ENCODE measurements at places on chromosomes 2 and 18.

GRCh38 chr18:79507076-79507545, 111.4 kb downstream of the NFATC1 start:
- DNase-seq = no peak

- DNase-seq = no peak
Observed at GRCh38 chr18:46488471-46489213, 168.4 kb downstream of the LOXHD1 start.

DNA sequence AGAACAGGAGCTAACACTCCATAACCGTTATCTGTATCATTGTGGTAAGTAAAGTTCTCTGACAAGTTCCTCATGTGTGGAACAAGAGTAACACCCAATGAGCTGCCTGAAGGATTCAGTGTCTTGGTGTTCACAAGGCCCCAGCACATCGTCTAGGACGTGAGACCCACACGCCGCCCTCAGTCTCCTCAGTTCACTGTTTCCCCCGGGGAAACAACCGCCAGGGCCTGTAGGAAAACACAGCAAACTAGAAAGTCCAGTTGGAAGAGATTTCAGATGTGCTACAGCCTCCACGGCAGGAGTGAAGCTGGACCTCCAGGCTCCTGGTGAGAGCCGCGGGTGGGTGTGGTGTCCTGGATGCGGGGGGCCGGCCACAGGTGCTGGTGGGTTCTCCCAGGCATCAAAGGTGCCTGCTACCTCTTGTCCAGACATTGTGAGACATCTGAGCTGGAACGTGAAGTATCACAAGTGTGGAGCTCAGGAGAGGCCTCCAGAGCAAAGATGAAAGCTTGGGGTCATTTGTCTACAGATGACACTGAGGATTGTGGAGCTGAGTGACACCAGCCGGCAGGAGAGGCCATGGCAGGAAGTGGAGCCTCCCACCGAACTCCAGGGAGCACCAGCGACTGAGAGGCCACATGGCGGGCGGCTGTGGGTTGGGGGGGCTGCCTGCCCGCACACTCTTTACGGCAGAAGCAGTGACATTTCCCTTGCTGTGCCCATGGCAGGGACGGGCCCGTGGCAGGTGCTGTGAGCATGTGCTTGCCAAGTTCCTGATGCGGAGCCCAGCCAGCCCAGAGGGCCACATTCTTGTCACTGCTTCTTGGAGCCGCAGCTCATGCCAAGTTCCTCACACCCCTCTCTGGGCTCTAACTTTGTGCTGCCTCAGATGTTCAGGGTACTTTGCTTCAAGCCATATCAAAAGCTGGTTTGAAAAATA, 131.2 kb downstream of the TMEM18 start:
- no peak for DNase-seq

GRCh38 chr2:132373391-132374135, 43.0 kb upstream of the GPR39 start:
- no peak for DNase-seq

DNA sequence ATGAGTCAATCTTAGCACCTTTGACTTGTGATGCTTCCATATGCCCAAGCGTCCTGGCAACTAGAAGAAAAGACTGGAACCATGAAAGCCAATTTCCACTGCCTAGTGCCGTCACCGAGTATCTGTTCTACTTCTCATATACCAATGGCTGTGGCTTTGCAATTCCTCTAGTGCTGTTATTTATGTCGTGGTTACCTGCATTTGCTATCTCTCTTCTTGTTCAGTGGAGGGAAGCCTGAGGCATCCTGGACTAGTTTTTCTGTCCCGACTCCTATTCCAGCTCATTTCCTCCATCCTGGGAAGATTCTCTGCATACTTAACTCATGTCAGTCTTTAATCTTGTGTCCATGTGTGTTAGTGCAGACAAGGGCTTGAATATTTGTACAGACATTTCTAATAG, 117.9 kb downstream of the FEZ2 start:
- DNase-seq = no peak

GRCh38 chr2:228549441-228550007, 368.0 kb upstream of the SPHKAP start:
- no peak for DNase-seq

DNA sequence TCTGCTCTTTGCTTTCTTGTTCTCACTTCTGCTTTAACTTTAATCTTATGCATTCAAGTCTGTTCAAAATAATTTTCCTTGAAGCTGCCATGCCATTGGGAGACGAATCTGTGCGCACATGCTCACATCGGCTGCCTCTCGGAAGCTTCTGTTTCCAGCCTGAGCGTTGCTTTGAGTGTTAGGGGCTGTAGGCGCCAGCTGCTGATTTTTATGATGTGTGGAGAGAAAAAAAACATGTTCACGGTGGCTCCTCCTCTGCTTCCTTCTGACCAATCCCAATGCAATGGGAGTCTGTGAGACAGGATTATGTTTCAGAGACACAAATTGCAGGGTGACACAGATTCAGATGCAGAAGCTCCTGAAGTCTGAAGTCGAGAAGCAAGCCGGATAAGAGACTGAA, at the start of gene MC4R:
TSS of gene MC4R (minus strand) at position 180 of the 400 bp plus-strand sequence. CDS start 426 bp downstream, outside the sequence.
- no peak for DNase-seq

GRCh38 chr2:23599667-23600066, 214.7 kb downstream of the KLHL29 start:
- DNase-seq = no peak

DNA sequence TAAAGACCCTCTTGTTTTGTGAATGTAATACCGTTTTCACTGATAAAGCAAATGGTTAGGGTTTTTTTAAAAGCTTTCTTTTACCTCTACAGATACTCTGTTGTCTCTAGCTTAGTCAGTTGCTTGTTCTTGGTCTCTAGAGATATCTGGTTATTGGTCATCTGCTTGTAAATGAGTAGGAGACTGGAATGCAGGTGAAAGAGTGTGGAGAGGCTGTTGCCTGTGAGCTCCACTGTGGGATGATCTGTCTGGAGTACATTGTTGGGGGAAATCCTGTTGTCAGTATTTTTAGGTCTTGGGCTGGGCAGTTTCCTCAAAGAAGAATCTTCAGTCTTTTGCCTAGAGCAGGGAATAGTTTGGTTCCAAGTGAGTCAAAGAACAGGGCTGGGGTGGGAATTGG, 67.7 kb downstream of the SMCHD1 start:
- no peak for DNase-seq

DNA sequence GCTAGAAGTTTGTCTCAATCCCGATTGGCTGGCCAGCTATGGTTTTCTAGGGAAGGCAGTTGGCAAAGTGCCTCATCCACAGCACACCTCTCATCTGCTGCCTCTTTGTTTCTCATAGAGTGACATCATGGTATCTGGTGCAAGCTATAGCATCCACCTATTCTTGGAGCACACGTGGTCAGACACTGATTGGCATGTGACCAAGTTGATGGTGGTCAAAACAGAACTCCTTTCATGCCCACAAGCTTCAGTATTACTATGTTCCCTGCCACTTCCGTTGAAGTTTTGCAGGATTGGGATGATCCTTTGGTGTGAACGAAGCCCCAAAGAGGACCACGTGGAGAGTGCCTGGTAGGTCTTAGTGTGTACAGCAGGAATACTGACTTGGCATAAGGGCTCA, 28.8 kb downstream of the TTC32 start:
- DNase-seq = no peak

- no peak for DNase-seq
Observed at GRCh38 chr18:34858188-34858587, 148.1 kb downstream of the DTNA start.

DNA sequence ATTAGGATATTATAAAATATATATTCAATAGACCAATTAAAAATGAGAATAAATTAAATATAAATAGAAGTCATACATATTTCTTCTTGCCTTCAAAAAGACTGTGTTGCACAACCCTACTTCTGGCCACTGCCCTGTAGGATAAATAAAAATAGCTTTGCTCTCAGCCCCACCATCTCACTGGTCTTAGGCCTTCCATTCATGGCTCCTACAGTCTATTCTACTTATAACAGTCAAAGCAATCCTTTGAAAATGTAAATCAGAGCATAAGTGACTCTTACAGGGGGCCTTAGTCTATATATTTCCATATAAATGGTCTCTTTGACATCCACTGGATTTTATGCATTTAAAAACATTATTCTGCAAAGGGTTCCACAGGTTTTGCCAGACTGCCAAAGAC, 72.9 kb downstream of the KLF7 start:
- no peak for DNase-seq

DNA sequence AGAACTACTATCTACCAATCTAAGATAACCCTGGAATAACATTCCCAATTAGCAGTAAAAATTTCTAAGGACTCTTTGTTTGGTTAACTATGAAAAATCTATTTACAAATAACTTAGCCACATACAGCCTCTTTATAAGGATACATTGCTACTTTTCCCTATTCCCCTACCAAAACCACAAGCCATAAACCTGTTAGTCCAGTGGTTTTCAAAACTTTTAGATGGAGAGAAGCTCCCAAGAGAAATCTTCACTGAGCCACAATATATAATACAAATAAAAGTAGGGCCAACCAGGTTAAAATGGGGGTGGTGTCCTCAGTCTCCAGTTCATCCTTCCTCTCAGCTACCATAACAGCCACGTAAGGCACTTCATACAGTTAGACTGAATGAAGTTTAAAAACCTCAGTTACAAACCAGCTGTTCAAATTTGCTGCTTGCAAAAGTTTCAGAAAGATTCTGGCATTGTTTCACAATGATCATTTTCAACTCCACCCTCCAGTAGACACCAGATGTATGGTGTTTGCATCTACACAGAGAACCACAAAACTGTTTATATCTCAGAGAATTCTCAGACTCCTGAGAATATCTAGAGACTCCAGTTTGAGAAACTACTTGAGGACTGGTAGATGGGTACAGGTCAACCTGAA, 26.0 kb downstream of the SOS1 start:
- no peak for DNase-seq
